CD4-positive, alpha-beta T cell treated with Interleukin-12 subunit alpha and Interleukin-12 subunit beta, for 1 hour (primary cell): ENCODE measurements at places on chromosomes 3 and 15.

GRCh38 chr3:107819656-107820055 is 271.2 kb downstream of the CD47 start:
- no peak for DNase-seq

DNA sequence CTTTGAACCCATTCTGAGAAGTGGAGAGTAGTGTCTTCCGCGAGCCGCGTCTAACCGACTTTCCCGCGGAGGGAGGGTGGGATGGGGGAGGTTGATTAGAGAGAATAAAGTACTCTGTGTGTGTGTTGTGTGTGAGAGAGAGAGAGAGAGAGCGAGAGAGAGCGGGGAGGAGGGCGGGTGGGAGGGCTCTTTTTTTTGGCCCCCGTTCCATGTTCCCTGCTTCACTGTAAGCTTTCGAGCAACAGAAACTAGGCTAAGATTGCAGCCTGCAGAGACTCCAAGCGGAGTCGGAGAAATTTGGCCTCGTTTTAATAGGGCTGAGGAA is 1.6 kb upstream of the MEIS2 start:
- no peak for DNase-seq

DNA sequence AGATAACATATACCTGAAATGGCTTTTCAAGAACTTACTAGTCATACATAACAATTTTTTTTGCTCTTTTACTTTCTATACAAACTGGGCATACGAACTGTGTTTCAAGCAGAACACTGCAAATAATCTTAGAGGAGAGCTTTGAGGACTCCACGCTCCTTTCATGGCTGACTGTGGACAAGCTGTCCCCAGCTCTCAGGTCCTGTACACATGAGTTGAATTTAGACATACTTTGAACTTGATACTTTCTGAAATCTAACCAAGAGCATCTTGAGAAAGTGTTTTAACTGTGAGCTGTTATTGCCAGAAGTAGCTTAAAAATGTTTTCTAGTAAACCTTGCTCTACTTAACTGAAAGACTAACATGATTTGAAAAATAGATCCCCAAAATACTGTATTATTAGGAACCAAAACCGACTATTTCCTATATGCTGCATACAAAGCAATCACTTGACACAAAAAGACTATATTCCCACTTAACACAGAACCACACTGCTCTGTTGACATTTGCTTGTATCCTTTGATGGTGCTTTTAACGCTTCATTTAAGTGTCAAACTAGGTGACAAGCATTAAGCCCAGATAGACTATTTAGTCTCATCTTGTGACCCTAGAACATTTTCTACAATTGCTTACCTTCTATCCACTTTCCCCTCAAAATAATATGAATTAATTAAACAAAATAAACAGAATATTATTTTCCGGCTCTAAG is 755.8 kb downstream of the ROBO1 start:
- no peak for DNase-seq

- no peak for DNase-seq
Observed at GRCh38 chr3:128083396-128083795, 31.2 kb downstream of the SEC61A1 start.

DNA sequence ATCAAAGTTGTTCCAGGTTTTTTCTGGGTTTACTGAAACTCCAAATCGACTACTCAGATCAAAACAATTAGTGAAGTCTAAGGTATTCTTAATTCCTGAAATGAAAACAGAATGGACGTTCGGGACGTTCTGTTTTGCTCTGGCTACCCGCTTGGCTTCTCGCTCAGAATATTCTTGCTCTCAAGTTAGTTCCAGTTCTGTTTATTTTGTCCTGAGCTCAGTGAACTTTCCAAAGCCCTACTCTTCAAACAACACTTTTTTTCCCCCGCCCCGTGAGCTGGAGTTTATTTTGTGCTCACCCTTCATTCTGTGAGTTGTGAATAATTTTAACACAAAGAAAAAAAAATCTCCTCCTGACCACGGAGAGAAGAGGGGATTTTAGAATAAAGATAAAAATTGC is 72.6 kb downstream of the SAMMSON start:
- DNase-seq, result no peak

- peak; percentile 70 for DNase-seq
Observed at GRCh38 chr15:65862682-65863081, 6.6 kb upstream of the RAB11A start.

DNA sequence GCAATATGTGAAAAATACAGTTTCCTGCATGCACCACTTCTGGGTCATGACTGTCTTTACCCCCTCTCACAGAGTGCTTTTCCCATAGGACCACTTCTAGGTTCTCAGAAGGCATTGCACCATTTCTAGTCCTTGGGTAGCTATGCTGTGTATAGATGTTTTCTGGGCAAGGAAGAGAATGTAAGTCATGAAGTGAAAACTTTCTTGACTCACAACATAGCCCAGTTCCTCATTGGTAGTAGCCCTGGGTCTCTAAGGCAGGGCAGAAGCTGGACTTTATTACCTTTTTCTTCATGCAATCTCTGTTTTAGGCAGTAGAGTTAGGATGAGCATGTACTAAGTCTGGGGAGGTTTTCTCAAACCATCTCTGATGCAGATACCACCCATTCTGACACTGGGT is 203.1 kb downstream of the EPHB1 start:
- DNase-seq, result no peak

GRCh38 chr3:182508919-182509711 is 284.2 kb upstream of the ATP11B start:
- DNase-seq, result no peak

- DNase-seq, result no peak
Observed at GRCh38 chr3:53217175-53217574, 38.6 kb downstream of the TKT start.

DNA sequence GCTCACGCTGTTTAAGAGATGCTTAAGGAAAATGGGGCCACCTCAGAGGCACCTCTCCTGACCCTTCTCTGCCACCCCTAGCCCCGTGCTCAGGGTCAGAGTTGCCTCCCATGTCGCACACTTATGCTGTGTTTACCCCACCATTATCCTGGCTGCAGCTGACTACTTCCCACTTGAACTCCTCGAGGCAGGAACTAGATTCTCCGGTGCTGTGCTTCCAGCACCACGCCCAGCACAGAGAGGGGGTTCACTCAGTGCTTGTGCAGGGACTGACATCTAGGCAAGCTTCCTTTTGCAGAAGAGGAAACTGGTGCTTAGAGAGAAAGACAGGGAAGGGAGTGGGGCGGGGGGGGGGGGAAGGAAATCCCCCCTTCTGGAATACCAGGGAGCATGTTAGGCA is 340.1 kb downstream of the RORA start:
- no peak for DNase-seq

GRCh38 chr15:68734352-68734751 is 86.3 kb downstream of the ANP32A start:
- DNase-seq, result no peak

DNA sequence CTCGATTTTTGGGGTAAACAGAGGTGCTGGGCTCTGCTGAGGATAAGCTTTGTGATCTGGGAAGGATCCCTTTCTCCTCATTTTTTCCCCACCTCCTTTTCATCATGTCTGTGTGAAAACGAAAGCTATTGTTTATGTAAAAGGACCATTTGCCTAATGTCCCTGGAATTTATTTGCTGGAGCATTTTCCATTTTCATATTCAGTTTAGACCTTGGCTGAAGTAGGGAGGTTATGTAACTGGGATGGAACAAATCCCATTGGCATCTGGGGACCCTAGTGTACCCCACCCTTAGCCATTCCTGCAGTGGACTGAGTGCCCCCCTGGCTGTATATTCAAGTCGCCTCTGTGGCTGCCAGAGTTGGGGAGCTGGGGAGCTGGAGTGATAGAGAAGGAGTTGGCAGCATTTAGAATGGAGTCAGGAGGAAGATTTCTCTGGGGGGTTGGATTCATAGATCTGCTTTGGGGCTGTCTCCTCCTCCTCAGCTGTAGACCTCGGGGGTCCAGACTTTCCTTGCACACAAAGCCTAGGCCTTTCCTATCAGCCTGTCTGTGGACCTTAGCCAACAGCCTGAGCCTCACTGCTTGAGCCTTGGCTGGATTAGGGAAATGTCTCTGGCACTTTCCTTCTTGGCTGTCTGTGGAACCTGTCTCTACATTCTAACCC is 270.4 kb upstream of the CTDSPL start:
- DNase-seq, result no peak

DNA sequence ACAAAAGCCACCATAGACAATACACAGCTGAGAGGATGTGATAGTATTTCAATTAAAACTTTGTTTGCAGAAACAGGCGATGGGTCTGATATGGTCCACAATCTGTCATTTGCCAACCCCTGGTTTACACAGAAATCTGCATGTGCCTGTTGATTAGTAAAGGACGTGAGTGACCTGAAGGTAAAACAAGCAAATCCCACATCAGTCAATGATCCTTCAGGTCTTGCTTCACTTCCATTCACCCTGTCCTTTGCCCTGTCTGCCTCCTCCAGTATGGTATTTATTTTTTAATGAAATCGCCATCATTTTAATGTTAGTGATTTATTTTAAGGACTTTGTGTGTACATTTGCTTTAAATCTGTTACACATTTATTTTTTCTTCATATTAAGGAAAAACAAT is 166.2 kb downstream of the FEZF2 start:
- no peak for DNase-seq

DNA sequence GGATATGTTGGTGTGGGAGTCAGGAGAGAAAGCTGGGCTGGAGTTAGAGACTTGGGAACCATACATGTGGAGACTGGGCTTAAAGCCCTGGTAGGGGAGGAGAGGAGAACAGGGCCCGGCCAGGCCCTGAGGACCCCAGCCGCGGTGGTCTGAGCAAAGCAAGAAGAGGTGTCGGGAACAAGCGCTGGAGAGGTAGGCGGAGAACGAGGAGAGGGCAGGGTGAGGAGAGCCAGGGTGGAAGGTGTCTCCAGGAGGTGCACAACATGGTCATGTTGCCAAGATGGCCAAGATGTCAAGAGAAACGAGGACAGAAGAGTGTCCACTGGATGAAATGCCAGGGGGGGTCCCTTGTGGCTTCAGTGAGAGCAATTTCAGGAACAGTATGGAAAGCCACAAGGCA is 5.5 kb downstream of the CHAC1 start:
- no peak for DNase-seq

- DNase-seq, result no peak
Observed at GRCh38 chr3:62558549-62559112, 185.3 kb upstream of the FEZF2 start.

- DNase-seq, result no peak
Observed at GRCh38 chr3:132554437-132554836, 42.6 kb upstream of the ACKR4 start.

DNA sequence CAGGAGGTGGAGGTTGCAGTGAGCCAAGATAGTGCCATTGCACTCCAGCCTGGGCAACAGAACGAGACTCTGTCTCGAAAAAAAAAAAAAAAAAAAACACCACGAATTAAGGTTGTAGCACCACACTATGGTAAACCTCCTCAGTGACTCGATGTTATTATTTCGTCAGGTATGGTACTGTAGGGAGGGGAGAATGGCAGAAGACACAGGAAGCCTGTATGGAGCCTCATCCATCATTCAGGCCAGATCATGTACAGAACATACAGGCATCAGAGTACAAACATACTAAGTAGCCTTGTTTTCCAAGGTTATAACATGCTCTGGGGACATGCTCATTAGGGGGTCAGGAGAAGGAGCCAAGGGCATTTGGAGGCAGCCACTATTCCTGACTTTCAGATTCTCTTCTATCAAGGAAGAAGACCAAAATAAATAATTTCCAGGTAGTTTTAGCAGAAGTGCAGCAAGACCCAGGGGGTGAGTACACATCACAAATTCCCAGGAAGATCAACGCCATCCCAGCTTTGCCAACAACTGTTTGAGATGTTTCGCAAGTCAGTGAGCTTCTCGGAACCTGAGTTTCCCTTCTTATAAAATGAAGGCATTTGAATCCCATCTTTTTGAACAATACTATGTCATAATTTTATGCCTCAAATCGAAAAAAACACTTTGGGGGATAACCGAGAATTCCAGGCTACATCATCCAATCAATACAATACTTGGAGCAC is 79.8 kb downstream of the FOXP1 start:
- no peak for DNase-seq

GRCh38 chr3:4107430-4107829 is 195.7 kb upstream of the SETMAR start:
- DNase-seq, result no peak

DNA sequence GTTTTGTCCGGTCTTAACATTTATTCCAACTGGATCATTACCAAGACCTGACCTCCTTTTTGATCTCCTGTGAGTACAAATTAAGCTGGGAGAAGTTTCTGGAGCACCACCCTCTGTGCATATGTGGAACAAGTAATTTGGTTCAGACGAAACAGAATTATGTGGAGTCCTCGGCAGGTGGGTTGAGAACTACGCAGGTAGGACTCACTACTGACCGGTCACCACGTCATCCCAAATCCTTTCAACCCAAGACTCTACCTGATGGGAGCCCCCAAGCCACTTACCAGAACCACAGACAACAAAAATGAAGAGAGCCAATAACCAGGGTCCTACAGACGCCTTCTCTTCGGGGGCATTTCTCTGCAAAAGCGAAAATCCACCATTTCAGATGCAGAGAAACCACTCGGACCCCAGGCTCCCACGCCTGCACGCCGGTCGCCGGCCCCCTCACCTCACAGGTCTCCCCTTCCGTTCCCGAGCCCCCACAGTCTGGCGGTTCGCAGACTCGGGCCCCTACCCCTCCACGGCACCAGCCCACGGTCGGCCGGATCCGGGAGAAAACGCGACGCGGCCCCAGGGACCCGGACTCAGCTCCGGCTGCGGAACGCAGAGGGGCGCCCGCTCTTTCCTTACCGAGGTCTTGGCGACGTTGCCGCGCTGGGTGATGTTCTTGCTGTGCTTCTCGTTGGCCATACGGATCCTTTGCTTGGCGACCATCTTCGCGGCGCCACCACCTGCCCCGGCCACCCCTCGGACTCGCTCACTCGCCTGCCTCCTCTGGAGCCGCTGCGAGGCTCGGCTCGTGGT is 674 bp downstream of the SERP1 start:
- DNase-seq, result peak; percentile 20

GRCh38 chr15:86935841-86936240 is 856.2 kb downstream of the AGBL1 start:
- DNase-seq, result no peak

DNA sequence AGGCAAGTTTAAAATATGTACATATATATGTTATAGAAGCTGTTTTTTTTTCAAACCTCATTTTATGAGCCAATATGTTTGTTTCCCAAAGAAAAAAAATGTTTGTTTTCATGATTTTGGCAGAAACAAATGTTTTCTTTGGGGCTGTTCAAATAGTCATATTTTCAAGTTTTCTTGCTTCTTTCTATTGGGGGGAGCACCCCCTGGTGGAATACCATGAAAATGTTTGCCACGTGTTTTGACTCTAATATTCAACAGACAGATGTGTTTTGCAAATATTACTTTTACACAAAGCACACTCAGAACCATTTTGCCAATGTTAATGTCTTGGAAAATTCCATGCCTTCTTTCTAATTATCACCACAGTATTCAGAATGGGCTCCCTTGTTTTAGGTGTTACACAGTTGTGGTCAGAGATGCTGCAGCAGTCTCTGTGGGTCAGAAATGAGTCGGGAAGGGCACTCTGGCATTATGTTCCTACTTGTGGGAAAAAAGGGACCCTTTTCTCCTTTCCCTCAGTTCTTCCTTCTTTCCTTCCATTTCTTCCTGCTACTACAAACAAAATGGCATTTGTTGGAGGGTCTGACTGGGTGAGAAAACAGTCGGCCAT is 817.0 kb downstream of the TUSC7 start:
- DNase-seq, result no peak

- no peak for DNase-seq
Observed at GRCh38 chr3:57436195-57436761, 107.9 kb downstream of the DNAH12 start.
